ENCODE measurements at places on chromosomes 6 and 20.

DNA sequence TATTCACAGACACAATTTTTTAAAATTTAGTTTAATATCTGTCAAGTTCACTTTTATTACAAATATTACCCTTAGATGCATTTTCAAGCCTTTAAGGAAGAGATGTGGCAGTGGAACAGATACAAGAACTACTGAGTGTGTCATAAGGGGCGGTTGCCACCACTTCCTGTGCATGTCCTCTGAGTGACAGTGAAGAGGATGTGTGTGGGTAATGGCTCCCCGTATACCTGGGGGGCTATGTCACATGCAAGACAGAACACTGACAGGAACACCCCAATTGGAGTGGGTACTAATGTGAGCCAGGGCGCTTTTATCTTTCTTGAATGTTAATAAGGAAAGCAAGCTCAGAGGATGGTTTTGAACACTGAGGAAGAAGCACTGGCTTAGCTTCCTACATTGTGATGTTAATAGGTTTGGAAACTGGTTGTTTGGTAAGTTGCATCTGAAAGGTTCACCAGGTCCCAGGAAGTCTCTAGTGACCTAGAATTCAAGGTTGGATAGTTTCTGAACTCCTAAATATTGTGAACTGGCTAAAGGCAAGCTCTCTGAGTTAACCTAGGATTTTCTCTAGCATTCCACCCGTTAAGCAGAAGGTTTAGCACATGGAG, 83.4 kb upstream of the ASF1A start:
- no peak for DNase-seq

GRCh38 chr20:60641879-60642447, 610.1 kb upstream of the CDH4 start:
- DNase-seq = no peak

GRCh38 chr6:13398069-13398381, 69.7 kb upstream of the TBC1D7 start:
- DNase-seq = no peak

DNA sequence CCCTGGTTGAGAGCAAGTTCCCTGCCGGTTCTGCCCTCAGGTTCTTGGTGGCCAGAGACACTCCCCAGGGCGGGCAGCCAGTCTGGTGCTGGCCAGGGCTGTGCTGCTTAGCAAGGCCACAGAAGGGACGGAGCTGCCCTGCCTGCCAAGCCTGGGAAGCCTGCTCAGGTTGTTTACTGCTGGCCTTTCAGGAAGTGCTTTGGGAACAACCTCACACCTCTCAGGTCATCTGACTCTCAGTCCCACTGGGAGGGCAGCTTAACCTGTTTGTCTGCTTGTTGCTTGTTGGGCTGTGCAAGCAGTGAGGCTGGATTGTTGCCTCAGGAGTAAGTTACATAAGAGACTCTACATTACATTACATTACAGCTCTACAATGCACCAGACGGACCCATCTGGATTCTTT, 75.8 kb upstream of the AFDN start:
- no peak for DNase-seq

DNA sequence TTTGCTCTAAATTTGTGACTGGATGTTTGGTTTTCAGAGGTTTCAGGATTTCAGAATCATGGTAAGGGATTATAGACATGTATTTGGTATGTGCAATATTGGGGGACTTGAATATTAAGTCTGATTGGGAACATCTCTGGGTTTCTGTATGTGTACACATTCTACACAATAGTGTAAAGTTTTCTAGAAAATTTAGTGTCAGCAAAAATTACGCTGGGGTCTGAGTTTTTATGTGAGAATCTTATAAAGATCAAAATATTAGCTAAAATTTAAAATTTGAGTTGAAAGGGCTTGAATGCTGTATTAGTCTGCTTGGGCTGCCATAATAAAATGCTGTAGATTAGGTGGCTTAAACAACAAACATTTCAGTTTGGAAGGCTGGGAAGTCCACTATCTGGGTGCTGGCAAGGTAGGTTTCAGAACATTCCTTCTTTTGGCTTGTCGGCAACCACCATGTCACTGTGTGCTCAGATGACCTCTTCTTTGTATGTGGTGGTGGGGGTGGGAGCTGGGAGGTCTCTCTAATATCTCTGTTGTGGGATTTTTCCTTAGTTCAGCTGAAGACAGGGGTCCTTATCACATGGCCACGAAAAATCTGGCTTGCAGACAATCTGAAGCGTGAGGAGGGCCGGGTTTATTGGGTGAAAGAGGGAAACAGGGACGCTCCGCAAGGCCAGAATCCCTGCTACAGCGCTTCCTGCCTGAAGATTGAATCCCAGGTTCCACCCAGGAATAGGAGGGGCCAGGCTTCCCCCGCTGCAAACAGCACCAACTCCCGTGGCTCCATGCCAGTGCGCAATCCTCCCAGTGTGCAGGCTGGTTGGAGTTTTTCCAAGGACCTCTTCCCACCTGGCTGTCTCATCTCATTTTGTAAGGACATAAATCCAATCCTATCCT, 299.7 kb downstream of the PLCB1 start:
- peak; percentile 21 for DNase-seq

GRCh38 chr6:41373627-41373918, 38.2 kb downstream of the NCR2 start:
- no peak for DNase-seq
